ENCODE measurements at places on chromosomes 5 and 9. TPM values are rescaled to one million over a fixed set of nuclear protein-coding genes. Genes with fewer than 3 reads are reported as not detected.

DNA sequence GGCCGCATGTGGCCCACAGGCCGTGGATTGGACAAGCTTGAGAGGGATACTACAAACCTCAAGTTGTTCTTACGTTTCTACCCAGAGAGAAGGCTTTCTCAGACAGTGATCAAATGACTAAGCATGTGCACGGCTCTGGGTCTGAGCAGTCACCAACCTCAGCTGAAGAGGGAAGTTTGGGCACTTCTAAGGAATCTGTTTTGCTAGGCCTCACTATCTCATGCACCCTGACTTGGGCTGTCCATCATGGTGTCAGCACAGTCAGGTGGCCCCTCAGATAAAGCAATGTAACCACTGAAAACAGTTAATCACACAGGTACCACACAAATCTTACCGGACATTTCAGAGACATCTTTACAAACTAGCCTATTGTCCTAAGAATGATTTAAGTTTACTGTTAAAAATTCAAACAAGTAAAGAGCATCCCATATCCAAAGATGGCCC is 24.6 kb downstream of the CSF2 start:
- peak; percentile 69 for DNase-seq

- peak; percentile 51 for DNase-seq
Measured at GRCh38 chr5:3598769-3599211, 3.2 kb downstream of the IRX1 start.

DNA sequence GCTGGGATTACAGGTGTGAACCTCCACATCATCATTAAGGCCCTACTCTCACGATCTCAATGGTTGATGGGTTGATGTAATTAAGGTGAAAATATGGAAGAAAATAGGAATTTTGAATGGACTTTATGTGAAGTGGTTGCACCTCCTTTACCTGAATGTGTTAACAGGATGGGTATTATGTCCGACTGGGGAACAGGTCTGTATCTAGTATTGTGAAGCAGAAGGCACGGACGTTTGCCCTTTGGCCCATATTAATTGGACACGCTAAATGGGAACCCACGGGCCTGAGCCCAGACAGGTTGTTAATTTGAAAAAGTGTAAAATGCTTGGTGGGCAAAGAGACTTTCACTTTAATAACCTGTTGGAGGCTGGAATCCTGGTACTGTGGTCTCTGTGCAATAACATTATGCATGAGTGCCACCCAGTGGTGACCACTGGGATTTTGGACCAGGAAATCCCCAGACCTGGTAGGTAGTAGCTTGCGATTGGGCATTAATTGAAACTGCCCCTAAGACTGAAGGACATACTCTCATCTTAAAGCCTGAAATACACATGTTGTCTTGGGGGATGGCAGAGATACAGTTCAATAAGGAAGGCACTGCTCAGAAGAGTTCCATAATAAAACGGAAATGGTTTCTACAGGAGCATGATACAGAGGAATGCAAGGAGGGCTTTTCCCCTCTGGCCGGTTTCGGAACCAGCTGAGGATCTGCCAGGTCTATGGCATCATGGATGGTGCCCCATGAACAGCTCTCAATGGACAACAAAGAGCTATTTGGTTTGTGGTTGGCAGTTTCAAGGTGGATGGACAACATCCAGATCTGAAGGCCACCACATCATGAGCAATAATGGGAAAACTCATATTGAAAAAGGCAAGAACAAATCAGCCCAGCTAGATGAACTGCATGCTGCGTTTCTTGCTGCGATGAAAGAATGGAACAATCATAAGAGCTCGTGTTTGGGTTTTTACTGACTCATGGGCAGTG is 26.2 kb upstream of the BICD2 start:
- peak; percentile 46 for DNase-seq

LVRN gene
- total RNA-seq, result 0.64 TPM

TBC1D9B gene
- total RNA-seq, result 89.9 TPM

DMRT3 gene
- total RNA-seq, result not detected

GRCh38 chr9:32839013-32839885 is 55.9 kb downstream of the TMEM215 start:
- DNase-seq, result no peak

OGN gene
- total RNA-seq, result not detected

DNA sequence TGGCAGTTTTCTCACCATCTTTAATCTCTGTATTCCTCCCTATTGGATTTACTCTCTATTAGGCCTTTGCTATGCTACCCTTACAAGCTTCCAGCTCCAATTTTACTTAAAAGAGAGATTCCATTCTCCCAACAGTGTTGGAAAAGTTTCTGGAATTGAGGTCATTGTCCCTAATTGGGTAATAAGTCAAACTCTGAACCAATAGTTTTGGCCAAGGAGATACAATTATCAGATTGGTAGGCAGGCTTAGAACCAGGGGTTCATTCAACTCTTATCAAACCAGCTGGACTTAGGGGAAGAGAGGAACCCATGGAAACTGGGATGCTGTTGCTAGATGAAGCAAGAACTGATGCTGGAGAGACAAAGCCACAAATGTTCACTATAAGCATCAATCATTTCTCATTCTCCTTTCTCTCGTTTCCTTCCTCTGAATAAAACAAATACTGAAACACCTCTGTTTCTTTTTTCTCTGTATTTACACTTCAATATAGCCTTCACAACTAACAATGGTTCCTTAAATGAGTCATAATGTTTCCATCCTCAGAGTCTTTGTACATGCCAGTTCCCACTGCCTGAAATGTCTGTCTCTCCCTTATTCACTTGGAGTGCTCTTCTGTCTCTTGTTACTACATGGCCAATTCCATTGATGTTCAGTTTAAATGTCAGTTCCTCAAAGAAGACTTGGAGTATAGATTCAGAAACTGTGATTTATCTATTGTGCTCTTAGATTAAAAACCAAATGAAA is 587.3 kb downstream of the GABRG2 start:
- no peak for DNase-seq

GRCh38 chr9:31740705-31741104 is 643.7 kb upstream of the ACO1 start:
- no peak for DNase-seq

DNA sequence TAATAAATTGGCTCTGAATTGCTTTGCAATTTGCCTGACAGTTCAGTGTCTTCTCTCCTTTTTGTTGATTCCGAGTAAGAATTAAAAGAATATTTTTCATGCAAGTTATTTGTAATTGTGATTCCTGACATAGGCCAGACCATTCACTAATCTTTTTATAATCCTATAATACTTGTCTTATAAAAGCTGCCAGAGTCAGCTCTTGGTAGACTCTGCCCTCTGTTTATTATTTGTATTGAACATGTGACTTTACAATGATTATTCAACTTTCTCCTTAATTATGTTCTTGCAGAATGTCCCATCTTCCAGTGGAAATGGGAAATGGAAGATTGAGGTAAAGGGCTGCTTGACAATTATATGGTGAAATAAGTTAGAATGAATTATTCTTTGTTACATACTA is 121.0 kb downstream of the SV2C start:
- no peak for DNase-seq

DBH gene
- total RNA-seq, result not detected

ARSI gene
- 23.0 TPM for total RNA-seq

DNA sequence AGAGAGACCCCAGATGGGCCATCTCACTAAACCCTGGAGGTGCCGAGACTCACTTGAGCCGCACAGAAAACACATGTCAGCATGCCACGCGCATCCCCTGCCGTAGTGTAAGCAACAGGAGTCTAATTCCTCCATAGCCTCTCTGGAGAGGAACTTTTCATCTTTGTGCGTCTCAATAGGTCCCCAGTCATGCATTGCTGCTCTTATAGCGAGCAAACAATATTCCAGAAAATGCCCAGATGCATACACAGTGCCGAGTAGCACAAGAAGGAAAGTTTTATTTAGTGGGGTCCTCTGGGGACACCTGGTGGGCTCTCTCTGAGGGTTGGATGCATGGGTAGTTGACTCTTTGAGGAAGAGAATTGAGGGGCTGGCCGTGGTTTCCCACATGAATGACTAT is 97.9 kb upstream of the DAP start:
- no peak for DNase-seq

ARID3C gene
- 0.16 TPM for total RNA-seq

- DNase-seq, result no peak
Measured at GRCh38 chr5:41510176-41510831, at the start of gene PLCXD3. PLCXD3 (minus strand) TSS chr5:41510601; CDS start chr5:41510526, 75 bp downstream.

COL5A1 gene
- total RNA-seq, result 1,568 TPM

RAB3C gene
- total RNA-seq, result 0.45 TPM

DNA sequence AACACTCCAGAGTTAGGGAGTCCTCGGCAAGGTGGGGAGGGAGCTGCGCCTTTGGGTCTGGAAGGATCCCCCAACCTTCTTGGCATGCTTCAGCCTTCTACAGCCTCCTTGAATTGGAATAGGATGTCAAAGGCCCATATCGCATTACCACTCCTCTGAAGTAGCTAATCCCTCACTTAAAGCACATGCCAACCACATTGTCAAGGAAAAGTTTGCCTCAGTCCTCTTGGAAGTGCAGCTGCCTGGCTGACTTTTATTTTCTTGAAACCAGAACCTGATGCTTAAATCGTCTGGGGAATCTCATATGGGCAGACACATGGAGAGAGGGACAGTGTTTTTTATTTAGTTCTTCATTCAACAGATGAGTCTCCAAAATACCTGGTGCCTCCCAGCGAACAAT is 14.5 kb downstream of the CXCL14 start:
- no peak for DNase-seq

DDX4 gene
- not detected for total RNA-seq

GRCh38 chr9:87491523-87491922 is 6.1 kb upstream of the DAPK1 start:
- no peak for DNase-seq

GRCh38 chr9:12876872-12877271 is 102.1 kb downstream of the LURAP1L start:
- DNase-seq, result no peak

- no peak for DNase-seq
Measured at GRCh38 chr5:142939006-142939405, 168.8 kb downstream of the ARHGAP26 start.

GRCh38 chr5:36070687-36071571 is 4.2 kb upstream of the UGT3A2 start:
- DNase-seq, result no peak

GRCh38 chr5:67197536-67197935 is 937 bp upstream of the CD180 start:
- no peak for DNase-seq

DNA sequence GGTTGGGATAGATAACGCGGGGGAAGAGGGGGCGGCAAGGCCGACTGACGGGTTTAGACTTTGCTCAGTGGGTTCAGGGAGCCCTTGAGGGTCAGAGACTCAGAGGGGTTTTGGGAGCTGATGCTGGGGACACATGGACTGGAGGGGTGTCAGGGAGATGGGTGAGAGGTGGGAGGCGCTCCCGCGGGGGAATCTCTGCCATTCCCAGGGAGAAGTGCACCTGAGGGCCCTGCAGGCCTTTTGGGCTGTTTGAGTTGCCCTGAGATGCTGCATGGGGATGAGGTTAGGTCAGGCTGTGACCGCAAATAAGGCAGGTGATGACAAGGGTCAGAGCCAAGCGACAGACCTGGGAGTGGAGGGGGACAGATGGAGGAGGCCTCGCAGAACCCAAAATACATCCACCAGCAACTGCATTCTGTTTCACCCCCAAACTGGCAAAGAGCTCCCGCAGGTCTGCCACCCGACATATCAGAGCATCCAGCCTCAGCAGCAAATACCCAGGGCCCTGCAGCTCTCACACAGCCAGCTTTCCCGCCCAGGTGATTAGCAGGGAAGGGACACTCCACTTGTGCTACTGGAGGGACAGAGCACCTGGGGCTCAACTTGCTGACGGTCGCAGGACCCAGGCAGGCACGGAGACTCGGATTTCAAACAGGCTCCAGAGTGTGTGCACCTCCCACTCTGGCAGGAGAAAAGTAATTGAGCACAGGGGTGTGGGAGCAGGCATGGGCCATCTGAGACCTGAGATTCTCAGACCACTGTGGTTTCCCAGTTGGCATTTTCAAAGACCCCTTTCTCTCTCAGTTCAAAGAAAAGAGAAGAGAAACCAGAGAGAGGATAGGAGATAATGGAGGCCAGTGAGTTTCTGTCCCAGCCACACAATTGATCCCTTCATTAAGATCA is 26.4 kb downstream of the TMOD1 start:
- no peak for DNase-seq

GRCh38 chr9:37104183-37104889 is 16.0 kb upstream of the ZCCHC7 start:
- DNase-seq, result peak; percentile 67

GRCh38 chr9:128550770-128551656 is 1.4 kb upstream of the SPTAN1 start:
- peak; percentile 57 for DNase-seq

- no peak for DNase-seq
Measured at GRCh38 chr5:116880601-116881000, 306.0 kb upstream of the SEMA6A start.

RASEF gene
- total RNA-seq, result 0.91 TPM

MAMDC4 gene
- 9.3 TPM for total RNA-seq

- no peak for DNase-seq
Measured at GRCh38 chr5:63053019-63053638, 474.5 kb downstream of the LRRC70 start.

HAVCR2 gene
- 10.0 TPM for total RNA-seq

DNA sequence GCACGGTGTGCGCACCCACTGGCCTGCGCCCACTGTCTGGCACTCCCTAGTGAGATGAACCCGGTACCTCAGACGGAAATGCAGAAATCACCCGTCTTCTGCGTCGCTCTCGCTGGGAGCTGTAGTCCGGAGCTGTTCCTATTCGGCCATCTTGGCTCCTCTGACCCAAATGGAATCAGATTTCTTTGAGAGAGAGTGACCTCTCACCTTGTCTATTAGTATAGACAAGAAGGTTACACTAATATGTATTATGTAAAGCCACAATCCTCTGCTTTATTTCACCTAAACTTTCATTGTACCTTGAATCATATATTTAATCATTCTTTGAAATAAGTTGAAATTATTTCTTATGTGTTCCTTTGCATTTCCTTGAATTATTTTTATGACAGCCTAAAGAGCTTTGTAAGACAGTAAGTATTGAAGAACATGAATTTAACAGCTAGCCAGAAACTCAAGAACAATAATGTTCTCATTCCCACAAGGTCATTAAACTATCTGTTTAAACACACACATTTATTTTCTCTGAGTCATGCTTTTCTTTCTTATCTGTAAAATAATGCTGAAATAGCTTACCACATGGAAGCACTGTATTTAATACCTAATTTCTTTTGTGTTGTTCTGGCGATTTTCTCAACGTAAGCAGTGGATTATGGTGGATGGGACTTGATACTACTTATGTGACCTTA is 91.8 kb upstream of the DMRTA1 start:
- DNase-seq, result peak; percentile 45

DNA sequence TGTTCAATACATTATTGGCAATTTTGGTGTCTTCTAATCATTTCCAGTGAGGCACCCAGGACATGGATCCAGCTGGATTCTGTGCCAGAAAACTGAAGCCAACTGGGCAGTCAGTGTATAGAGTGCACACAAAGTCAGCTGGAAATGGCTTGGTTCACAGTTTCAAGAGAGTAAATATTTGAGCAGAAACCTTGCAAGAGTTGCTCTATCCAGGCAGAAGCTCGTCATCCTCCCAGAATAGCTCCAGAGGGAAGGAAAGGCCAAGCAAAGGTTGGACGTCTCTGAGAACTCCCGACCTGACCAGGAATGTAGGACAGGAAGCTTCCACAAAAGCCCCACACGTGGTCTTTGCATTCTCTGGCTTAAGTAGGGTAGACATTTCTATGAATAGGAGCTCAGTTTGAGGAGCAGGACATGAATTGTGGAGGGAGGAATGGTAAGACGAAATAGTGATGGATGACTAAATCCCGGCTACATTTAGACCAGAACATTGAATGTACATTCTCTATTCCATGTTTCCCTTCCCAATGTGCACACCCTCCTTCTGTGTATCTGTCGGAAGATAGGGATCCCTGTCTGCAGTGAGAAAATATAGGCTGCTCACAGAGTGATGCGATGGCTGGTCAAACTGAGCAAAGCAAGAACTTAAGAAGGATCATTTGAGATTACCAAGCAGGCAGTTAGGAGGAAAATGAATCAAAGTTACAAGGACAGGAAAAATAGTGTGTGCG is 72.7 kb upstream of the FCN2 start:
- peak; percentile 61 for DNase-seq

IFNA4 gene
- not detected for total RNA-seq

Data from astrocyte (in vitro differentiated cells and primary cell).